ENCODE measurements at places on chromosomes 5 and 9.

- DNase-seq = no peak
These were observed 69.1 kb downstream of the PPARGC1B start for GRCh38 chr5:149799119-149799623.

DNA sequence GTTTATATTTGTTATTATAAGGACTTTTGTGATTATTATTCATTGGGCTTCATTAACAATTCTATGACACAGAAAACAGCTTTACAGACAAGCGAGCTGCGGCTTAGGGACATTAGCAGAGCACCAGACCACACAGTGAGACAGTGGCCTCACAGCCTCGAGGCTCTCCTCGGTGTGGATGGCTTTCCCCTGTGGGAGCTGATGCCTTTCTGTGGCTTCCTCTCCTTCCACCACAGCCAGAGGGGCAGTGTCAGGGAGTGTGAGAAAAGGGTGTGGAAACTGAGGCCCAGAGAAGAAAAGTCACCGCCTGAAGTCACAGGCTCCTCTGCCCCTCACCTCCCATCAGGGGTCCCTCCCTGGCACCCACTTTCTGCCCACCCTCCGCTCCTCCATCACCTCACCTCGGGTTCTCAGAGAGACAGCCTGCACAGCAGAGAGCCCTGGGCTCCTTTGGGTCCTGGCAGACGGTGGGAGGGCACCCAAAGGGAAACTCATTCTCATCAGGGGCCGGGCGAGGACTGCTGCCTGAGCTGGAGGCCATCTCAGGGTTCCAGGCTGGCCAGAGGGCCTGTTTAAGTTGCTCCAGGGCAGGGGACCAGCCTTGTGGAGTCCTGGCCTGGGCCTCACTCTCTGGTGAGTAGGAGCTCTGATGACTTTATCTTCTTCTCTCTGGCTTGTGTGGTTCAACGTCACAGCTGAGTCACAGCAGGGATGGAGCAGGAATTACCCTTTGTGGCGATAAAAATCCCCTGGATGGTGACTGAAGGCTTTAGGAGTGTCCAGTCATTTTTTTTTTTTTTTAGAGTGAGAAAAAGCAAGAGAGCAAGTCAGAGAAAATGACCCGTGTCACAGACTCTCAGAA lies 830 bp downstream of the TRAF1 start:
- no peak for DNase-seq

- no peak for DNase-seq
These were observed 126.1 kb upstream of the SAP30L start for GRCh38 chr5:154319736-154320135.

GRCh38 chr9:136438548-136439480 lies 831 bp downstream of the INPP5E start:
- DNase-seq = no peak

- DNase-seq = no peak
These were observed 181.9 kb downstream of the ADAMTS6 start for GRCh38 chr5:65299861-65300260.

DNA sequence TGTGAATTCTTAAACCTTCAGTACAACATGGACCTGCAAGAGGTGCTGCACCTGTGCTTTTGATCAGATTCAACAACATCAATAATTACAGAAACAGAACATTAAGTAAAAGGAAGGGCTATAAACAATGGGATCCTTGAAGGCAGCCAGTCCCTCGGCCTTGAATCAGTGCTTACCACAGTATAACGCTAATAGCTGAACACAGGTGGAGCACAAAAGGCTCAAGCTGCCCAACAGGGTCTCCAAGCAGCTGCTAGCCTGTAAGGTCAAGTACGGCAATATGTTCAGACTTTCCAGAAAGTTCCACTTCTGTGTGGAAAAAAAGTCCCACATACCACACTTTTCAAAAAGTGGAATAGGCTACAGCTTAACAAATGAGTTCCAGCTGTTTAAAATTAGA lies 61.9 kb upstream of the ITGA1 start:
- no peak for DNase-seq

- DNase-seq = no peak
These were observed 419.8 kb downstream of the DMRT2 start for GRCh38 chr9:1469996-1470395.

- no peak for DNase-seq
These were observed 57.1 kb downstream of the SUSD1 start for GRCh38 chr9:112118009-112118408.

DNA sequence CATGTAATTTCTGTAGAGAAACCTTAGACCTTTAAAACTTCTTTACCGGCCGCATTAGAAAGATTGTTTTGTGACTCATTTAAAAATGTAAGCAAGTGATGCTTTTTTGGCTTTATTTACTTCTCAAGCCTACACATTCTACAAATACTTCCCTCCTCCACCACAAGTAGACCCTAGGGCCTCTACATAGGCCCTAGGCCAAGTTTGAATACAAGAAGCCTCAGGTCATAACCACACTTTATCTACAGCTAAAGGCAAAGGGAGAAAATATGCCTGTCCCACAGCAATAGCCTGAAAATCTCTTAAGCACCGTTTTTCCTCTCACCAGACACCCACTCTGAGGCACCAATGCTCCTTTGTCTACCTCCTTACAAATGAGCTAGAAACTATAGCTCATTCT lies 53.9 kb downstream of the CSNK1A1 start:
- no peak for DNase-seq

DNA sequence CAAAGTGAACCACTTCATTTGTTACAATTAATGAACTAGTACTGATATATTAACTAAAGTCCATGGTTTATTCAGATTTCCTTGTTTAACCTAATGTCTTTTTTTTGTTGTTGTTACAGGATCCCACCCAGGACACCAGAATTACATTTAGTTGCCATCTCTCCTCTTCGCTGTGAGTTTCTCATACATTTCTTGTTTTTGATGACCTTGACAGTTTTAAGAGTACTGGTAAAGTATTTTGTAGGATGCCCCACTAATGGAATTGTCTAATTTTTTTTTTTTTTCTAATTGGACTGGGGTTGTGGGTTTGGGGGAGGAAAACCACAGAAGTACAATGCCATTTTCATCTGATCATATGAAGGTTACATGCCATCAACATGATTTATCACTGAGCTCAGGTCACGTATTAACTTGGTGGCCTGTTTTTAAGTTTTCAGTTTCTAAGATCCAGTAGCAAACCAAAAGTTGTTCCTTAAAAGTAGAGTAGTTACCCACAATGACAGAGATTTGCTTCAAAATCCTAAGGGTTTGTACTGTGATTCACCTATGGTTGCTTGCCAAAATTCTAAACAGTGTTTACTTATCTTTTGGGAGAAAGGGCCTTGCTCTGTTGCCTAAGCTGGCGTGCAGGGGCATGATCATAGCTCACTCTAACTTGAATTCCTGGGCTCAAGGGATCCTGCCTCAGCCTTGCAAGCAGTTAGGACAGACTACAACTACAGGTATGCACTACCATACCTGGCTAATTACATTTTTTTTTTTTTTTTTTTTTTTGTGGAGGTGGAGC lies 4.5 kb upstream of the OTULIN start:
- no peak for DNase-seq

- no peak for DNase-seq
These were observed 5.9 kb downstream of the CYFIP2 start for GRCh38 chr5:157271740-157272271.

- DNase-seq = no peak
These were observed 125.5 kb downstream of the DIRAS2 start for GRCh38 chr9:90517103-90517502.

DNA sequence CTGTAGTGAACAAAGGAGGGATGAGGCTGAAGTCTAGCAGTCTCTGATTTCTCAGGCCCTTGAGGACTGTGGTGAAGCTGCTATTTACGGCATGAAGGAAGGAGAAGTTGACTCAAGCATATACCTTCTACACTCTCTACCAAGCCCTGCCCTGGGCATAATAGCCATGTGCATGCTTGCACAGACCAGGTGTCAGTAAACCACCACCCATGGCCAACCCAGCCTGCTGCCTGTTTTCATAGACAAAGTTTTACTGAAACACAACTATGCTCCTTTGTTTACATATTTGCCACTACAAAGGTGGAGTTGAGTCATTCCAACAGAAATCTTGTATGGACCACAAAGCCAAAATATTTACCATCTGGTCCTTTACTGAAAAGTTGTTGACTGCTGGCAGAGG lies 126.9 kb downstream of the PAPPA start:
- no peak for DNase-seq

GRCh38 chr9:133132174-133132573 lies 11.1 kb upstream of the RALGDS start:
- no peak for DNase-seq

GRCh38 chr9:135447126-135447525 lies 32.5 kb upstream of the PPP1R26 start:
- DNase-seq = no peak

DNA sequence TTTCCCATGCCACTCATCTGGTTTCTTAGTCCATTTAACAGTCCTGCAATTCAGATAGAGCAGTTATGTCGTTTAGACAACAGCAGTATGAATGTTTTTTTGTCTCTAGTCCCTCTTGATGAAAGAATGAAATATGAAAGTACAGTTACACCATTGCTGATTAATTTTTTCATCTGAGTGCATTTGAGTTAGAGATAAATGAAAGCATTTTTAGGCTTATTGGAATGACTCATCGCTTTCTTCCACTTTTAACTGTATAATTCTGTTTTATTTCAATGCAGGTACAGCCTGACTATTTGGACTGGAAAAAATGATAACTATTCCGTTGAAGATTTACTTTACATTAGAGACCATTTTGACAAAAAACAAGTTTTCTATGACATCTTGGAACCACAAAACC lies 28.7 kb downstream of the ANKRD34B start:
- DNase-seq = no peak

GRCh38 chr5:126044931-126045565 lies 378.2 kb upstream of the GRAMD2B start:
- DNase-seq = no peak

DNA sequence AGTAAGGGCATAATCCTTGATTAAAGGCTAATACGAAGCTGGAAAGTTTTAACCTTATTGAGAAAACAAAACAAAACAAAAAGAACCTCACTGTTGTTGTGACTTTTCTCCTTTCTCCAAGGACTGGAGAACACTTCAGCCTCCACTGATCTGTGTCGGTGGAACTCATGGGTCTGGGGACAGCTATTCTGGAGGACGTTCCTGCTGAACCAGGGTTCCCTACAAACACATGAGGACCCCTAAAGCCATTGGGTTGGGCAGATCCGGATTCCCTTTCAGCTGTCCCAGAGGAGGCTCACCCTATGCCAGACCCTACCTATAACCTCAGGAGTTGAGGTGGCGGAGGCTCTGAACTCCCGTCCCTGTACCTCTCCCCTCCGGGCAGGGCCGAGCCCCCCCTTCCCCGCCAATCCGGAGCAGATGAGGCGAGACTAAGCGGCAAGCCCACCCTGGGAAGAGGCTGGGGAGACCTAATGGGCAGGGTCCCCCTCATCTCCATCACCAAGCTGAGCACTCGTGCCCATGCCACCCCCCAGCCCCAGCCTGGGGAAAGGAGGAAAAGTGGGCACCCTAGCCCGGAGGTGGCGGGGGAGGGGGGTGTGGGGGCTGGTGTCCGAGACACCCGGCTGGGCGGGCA lies 1.6 kb upstream of the TCF7 start:
- DNase-seq = no peak

- DNase-seq = no peak
These were observed 73.0 kb upstream of the NR4A3 start for GRCh38 chr9:99748676-99749075.

- no peak for DNase-seq
These were observed 12.6 kb upstream of the GNAQ start for GRCh38 chr9:78044189-78044588.

GRCh38 chr5:73295921-73296320 lies 122.9 kb downstream of the TMEM174 start:
- no peak for DNase-seq

GRCh38 chr5:165728425-165728824 lies 2223.0 kb downstream of the MAT2B start:
- no peak for DNase-seq

- no peak for DNase-seq
These were observed 136.8 kb upstream of the ADRA1B start for GRCh38 chr5:159779481-159779880.

GRCh38 chr5:17282283-17283120 lies 65.1 kb downstream of the BASP1 start:
- DNase-seq = no peak

DNA sequence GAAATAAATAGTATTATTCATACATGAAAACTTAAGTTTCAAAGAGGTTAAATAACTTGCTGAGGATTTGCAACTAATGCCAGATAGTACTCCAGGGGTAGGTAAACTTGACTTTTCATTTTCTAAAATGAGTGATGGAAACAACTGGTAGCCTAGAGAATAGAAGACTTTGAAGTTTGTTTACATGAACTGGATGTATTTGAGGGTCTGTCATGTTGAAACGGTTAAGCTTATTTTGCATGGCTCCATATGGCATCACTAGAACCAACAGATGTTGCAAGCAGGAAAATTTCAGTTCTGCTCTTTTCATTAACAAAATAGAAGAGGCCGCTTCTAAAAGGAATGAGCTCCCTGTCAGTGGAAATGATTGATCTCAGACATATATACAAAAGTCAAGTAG lies 105.1 kb upstream of the SGCD start:
- no peak for DNase-seq

GRCh38 chr5:173973616-173973969 lies 15.4 kb upstream of the C5orf47 start:
- DNase-seq = no peak

- no peak for DNase-seq
These were observed 4.7 kb upstream of the LCN2 start for GRCh38 chr9:128144239-128145181.

GRCh38 chr5:42784132-42784531 lies 27.5 kb downstream of the CCDC152 start:
- no peak for DNase-seq

DNA sequence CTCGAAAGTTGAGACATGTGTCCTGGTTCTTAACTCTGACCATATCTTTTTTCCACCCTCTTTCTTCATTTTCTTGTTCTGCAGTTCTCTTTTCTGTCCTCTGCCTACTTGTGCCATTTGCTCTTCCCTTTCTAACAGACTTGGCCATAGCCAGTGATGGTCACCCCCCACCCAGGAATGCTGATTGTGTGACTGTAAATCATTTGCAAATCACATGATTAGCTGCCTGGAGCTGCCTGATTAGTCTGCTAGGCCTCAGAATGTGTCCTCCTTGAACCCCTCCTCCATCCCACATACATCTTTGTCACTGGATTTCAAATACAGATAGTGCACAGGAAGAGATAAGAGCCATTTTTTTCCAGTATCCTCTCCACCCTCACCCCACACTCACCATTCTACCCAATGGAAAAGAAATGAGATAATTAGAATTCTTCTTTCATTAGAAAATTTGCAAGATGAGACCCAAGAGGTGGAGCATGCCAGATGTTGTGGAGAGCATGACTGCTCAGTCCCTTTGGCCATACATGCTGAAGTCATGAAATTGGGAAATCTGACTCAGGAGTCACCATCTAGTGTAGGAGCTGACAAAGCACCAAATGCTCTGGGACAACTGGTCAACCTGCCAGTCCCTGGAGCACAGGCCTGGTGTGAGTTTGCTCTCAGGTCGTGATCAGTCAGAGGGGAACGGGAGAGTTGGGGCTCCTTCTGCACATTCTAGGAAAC lies 538.2 kb downstream of the CCDC171 start:
- no peak for DNase-seq

Measured in cerebellar nuclear complex (tissue), 1 donor.